ENCODE measurements at places on chromosomes 5 and 9.

- DNase-seq: no peak
Observed at GRCh38 chr5:80146046-80146445, 109.8 kb downstream of the SERINC5 start.

- DNase-seq: peak; percentile 2
Observed at GRCh38 chr5:181059297-181060230, 19.5 kb downstream of the BTNL9 start.

GRCh38 chr5:40386289-40386688, 293.4 kb upstream of the PTGER4 start:
- DNase-seq: no peak

GRCh38 chr9:112599732-112600131, 113.1 kb downstream of the KIAA1958 start:
- no peak for DNase-seq

- no peak for DNase-seq
Observed at GRCh38 chr5:58925627-58926540, 343.0 kb downstream of the RAB3C start.

- DNase-seq: no peak
Observed at GRCh38 chr9:86072394-86072877, 26.9 kb downstream of the GOLM1 start.

DNA sequence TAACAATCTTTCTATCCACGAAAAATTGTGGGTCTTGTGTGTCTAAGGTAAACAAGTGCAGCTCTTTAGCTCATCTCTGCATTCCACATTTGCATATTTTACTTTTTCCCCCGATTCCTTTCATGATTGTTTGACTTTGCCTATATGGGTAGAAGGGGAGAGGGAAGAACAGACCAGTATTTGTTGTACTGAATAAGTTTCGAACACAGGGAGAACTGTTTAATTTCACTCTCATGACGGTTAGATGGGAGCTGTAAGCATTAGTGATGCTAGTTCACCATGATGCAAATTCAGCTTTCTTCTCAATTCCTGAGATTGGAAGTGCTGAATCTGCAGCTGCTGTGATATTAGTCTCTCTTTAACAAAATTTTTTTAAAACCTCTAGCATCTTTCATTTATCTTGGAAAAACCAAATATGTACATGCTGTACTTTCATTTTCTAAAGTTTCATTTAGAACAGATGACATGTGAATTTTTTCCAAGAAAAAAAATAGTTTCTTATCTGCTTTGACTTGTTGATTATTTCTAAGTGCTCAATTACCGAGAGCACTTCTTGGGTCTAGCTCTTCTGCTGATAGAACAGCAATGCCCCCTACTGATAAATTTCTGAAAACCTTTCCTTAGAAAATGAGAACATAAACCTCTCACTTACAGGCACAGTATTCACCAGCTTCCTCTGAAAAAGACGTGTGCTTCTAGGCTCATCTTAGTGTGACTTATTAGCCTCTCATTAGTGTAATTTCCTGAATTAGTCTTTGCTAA, 149.5 kb downstream of the BAAT start:
- no peak for DNase-seq

DNA sequence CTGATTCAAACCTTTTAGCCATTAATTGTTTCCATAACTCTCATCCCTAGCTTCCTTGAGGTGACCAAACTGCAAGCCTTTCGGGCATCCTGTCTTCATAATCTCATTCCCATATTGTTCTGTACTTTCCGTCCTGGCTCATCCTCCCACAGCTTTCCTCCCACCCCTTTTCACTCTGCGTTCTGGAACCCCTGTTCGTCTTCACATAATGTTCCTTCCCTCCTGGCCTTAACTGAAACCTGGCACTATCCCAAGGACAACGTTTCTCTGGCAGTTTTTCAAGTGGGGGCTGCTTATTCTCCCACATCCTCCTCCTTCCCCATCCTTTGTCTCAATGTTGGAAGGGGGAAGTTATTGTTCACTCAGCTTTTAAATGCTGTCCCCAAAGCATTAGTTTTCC, 1.5 kb downstream of the ZNF189 start:
- no peak for DNase-seq

DNA sequence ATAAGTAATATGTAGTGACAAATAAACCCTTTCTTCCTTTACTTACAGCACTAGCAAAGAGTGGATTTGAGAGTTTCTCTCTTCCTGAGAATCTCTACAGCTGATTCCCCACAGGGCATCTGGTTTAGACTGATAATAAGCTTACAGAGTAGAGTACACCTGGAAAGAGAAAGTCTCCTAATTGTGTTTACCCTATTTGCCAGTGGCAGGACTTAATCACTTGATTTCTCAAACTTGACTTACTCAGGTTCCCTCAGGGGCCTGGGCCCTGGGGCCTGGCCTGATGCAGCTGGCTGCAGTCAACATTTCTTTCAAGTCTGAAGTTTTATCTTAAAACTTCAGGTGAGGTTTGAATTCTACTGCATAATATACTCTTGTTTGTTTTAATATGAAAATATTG, 38.0 kb upstream of the UBTD2 start:
- no peak for DNase-seq

- DNase-seq: peak; percentile 16
Observed at GRCh38 chr5:101942321-101942882, 353.7 kb downstream of the SLCO4C1 start.

- no peak for DNase-seq
Observed at GRCh38 chr9:6811436-6811835, 53.7 kb downstream of the KDM4C start.

DNA sequence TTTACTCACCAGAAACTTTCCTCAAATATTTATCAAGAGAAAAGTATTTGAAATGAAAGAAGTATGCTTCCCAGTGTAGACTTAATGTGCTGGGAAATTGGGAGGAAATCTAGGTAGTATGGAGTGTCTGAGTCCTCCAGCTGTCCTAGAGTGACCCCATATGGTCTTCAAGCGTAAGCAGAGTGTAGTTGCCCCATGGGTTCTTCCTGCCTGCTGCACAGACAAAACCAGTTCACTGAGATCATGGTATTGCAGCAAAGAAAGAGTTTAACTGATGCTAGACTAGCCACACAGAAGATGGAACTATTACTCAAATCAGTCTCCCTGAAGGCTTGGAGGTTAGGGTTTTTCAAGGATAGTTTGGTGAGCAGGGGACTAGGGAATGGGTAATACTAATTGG, 114.9 kb upstream of the PRLR start:
- DNase-seq: no peak

DNA sequence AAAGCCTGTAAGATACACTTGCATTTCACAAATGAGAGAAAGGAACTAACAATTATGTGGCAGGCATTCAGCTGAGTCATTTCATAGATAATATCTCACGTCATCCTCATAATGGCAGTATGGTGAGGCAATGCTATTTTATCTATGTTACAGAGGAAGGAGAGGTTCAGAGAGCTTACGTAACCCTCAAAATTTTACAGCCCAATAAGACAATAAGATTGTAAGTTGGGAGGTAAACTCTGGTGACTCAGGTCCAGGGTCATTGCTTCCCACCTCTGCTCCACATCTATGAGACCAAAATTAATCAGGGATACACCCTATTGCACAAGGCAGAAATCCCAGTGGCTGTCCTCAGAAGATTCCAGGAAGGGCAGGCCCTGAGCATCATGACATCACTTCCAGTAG, 309.7 kb downstream of the NSG2 start:
- no peak for DNase-seq

GRCh38 chr5:68848091-68848490, 245.7 kb upstream of the SLC30A5 start:
- DNase-seq: no peak

GRCh38 chr5:126448720-126449119, 25.5 kb downstream of the GRAMD2B start:
- no peak for DNase-seq

GRCh38 chr5:140925806-140926442, at the start of gene PCDHAC1:
TSS of gene PCDHAC1 (plus strand) at chr5:140926299. CDS start at chr5:140926893, 594 bp downstream.
- DNase-seq: peak; percentile 20

DNA sequence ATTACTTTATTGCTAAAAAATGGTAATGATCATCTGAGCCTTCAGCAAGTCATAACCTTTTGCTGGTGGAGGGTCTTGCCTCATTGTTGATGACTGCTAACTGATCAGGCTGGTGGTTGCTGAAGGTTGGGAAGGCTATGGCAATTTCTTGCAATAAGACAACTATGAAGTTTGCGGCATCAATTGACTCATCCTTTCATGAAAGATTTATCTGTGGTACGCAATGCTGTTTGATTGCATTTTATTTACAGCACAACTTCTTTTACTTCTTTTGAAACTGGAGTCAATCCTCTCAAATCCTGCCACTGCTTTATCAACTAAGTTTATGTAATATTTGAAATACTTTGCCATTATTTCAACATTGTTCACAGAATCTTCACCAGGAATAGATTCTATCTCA, 58.3 kb upstream of the ACO1 start:
- DNase-seq: no peak

GRCh38 chr5:36939969-36940858, 63.6 kb downstream of the NIPBL start:
- no peak for DNase-seq

- no peak for DNase-seq
Observed at GRCh38 chr5:180873615-180874520, 12.8 kb upstream of the ZFP62 start.

- DNase-seq: no peak
Observed at GRCh38 chr5:37184748-37185364, 64.3 kb downstream of the CPLANE1 start.

DNA sequence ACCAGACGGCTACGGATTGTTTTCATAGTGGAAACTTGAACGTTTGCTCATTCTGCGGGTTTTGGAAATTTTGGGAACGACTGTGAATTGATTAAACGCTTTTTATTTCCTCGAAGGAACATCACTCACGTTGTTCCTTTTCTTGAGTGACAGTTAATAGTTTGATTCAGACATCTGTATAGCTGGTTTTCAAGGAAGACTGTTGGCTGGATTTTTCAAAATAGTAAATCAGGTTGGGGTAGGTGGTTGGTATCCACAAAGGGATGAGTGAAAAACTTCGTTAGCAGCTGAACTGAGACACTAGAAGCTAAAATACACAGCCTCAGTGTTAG, 1.1 kb downstream of the TGFBR1 start:
- DNase-seq: no peak

DNA sequence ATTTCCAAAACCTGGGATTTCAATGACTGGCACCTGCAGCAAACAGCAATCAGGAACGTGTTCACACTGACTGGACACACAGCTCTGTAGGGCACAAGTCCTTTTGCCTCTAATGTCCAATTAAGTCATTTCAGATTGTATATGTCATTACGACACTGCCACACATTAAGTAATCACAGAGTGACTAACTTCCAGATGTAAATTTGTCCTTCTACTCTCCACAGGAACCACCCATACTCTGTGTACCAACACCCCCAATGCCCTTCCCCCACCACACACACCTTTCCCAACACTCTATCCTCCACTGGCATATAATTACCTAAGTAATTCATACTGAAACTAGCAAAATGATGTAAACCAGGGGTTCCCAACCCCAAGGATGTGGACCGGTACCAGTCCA, 30.5 kb downstream of the LARS1 start:
- no peak for DNase-seq

DNA sequence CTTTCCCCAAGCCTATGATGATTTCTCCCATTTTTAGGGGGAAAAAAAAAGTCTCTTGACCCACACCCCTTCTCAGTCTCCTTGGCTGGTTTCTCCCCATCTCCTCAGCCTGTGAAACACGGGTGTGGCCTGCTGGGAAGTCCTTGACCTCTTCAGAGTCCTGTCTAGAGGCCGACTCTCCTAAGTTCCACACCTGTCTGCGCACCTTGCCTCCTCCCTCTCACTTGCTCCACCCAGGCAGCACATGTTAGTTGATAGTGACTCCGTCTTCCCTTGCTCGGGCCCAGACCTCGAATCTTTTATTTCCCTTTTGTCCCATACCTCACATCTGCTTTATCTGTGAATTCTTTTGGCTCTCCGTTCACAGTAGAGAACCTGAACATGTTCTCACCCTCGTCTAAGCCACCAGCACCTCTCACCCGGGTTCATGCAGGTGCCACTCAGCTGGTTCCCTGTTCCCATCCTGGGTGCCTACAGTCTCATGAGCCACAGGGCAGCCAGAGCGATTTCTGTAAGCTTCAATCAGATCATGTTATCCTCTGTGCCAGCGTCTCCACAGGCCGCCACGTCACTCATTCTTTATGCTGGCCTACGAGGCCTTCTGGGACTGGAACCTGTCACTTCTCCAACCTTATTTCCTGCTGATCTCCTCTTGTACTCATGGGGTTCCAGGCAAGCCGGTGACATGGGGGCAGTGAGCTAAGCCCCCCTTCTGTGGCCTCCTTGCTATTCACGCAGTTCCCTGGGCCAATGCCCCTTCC, 51.7 kb upstream of the LRRTM2 start:
- DNase-seq: no peak
